ENCODE measurements at places on chromosomes 6 and 20. TPM values are rescaled to one million over a fixed set of nuclear protein-coding genes. Genes with fewer than 3 reads are reported as not detected.

PTK7 gene
- 151 TPM for total RNA-seq

IL17F gene
- total RNA-seq: not detected

TFAP2C gene
- not detected for total RNA-seq

LHFPL5 gene
- not detected for total RNA-seq

TAAR1 gene
- not detected for total RNA-seq

TINAG gene
- not detected for total RNA-seq

PRR3 gene
- 5.2 TPM for total RNA-seq

POPDC3 gene
- total RNA-seq: 4.9 TPM

PTK6 gene
- 0.16 TPM for total RNA-seq

PI16 gene
- 4.7 TPM for total RNA-seq

WFDC10B gene
- 0.26 TPM for total RNA-seq

LY6G6D gene
- total RNA-seq: not detected

LY6G5B gene
- total RNA-seq: 4.0 TPM

HLA-G gene
- total RNA-seq: 0.16 TPM

WRNIP1 gene
- 31.6 TPM for total RNA-seq

IL20RA gene
- 0.17 TPM for total RNA-seq

ALDH8A1 gene
- 0.09 TPM for total RNA-seq

TNFRSF6B gene
- 0.52 TPM for total RNA-seq

GTSF1L gene
- not detected for total RNA-seq

ABHD16B gene
- total RNA-seq: not detected

RIMS4 gene
- total RNA-seq: 0.16 TPM

TEAD3 gene
- 3.8 TPM for total RNA-seq
